Glomerular endothelial cell (primary cell): ENCODE measurements at places on chromosomes 3 and 15.

- peak; percentile 74 for DNase-seq
These were observed 45.7 kb upstream of the DUT start for GRCh38 chr15:48285329-48286214.

- no peak for DNase-seq
These were observed 12.4 kb upstream of the USP3 start for GRCh38 chr15:63491979-63492378.

DNA sequence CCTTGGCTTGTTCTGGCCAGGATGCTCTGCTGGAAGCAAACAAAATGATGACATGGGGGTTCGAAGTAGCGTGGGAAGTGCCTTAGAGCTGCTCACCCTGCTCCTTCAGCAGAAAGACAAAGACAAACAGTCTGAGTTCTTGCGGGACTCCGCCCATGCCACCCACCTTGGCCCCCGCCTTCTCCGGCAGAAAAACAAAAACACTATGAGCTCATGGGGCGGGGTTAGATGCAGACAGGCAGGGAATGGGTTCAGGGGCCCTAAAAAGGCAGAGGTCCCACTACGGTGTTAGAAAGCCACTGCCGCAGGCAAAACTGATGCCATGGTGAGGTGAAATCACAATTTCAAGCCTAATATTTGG, 9.7 kb upstream of the NCKIPSD start:
- DNase-seq: no peak

DNA sequence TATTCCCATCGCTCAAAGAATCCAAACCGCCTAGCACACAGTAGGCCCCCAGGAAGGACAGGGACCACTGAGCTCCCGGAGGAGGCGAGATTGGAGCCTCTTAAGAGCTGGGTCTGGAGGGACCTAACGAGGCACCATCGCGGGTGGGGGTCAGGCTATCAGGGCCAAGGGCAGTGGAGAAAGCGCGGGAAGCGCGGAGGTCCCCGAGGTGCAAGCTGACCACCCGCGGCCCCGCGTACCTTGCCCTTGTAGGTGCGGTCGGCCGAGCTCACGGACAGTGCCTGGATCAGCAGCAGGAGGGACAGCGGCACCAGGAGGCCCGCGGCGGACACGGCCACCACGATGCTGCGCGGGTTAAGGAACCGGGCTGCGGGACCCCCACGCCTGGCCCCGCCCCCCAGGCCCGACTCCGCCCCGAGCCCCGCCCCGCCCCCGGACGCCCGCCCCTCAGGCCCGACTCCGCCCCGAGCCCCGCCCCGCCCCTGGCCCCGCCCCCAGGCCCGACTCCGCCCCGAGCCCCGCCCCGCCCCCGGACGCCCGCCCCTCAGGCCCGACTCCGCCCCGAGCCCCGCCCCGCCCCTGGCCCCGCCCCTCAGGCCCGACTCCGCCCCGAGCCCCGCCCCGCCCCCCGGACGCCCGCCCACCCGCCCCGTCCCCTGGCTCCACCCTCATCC, 3.9 kb downstream of the ZDHHC19 start:
- no peak for DNase-seq

DNA sequence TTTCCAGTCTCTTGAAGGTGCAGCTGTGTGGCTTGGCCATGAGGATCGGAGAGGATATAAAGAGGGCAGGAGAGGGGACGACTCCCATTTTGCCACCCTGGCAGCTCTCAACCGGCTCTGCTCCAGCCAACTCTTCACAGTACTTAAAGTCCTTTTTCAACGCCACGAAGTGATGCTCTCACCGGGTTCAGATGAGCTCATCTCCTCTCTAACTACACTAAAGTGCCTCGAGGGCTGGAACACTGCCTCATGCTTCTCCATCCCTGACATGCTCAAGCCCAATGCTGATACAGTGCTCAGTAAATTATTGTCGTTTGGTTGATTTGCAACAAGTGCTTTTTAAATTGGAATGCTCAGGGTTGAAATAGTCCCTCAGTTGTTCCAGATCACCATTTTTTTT, 97.8 kb downstream of the GTPBP8 start:
- no peak for DNase-seq

- DNase-seq: no peak
These were observed 57.3 kb upstream of the UBE2Q2 start for GRCh38 chr15:75785771-75786574.

DNA sequence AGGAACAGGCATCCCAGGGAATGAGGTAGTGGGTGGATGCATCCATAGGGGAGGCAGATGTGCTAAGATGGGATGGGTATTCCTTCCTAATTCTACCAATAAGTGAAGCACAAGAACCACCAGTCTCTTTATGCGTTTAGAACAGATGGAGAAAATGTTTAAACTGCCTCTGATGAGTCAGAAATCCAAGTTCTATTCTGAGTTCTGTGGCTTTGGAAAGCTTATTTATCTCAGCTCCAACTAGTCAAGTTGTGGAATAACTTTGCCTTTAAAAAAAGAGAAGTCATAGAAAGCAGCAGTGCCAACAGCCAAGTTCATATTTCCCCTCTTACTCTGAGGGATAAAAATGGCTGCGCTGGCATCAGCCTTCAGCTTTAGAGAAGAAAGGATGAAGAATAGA, 761.7 kb downstream of the IGSF11 start:
- no peak for DNase-seq

DNA sequence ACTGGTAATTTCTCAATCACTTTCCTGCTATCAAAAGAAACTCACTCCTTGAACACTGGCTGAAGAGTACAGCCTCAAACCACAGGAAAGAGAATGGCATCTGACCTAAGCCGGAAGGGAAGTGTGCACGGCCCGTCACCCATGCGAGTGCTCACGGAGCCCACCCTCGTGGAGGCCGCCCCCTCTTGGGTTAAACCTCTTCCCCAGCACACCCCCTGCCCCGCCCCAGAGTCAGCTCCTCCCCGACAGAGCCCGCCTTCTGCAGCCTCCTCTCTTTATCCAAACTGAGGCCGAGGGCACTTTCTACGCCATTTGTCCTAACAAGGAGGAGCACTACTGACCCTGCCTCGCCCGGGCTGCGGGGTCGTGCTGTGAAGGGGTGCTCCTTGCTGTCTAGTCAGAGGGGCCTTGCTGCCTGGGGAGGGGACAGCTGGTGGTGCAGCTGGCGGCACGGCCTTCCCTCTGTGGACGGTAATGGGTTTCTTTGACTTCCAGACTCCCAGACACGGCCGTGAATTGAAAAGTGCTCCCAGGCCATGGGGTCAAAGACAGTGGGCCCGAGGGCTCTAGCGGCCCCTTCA, 137.7 kb downstream of the NSMCE3 start:
- DNase-seq: no peak

GRCh38 chr3:190892395-190892902, 30.0 kb upstream of the GMNC start:
- DNase-seq: no peak

GRCh38 chr15:92394309-92395097, 822 bp downstream of the ST8SIA2 start:
- no peak for DNase-seq

- no peak for DNase-seq
These were observed 32.5 kb downstream of the NME9 start for GRCh38 chr3:138297059-138297607.

- DNase-seq: no peak
These were observed 126.8 kb upstream of the ARHGEF3 start for GRCh38 chr3:56928379-56929068.

DNA sequence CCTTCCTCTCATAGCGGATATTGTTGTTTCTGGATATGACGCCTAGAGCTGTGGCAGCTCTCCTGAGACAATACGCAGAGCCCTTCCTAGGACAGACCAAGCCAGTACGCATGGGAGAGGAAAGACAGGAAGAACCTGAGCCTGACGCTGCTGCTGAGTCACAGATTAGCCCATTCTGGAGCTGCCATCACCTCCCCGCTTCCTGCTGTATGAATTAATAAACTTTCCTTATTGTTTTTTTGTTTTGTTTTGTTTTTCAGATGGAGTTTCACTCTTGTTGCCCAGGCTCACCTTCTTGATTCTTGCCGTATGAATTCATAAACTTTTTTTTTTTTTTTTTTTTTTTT, 67.0 kb downstream of the PPCDC start:
- DNase-seq: peak; percentile 94

DNA sequence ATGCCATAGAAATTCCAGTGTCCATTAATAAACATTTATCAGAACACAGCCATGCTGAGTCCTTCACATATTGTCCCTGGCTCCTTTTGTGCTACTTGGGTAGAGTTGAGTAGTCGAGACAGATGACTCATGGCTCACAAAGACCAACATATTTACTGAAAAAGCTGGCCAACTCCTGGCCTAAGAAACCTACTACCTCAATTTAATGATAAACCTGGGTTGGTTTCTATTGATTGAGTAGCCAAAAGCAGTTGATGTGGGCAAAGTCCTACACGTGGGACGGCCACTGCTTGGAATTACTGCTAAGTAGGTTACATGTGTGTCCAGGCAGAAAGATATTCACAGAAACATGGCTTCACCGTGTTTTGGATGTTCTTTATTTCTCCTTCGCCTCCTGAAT, 402.2 kb downstream of the NR2F2 start:
- DNase-seq: no peak

DNA sequence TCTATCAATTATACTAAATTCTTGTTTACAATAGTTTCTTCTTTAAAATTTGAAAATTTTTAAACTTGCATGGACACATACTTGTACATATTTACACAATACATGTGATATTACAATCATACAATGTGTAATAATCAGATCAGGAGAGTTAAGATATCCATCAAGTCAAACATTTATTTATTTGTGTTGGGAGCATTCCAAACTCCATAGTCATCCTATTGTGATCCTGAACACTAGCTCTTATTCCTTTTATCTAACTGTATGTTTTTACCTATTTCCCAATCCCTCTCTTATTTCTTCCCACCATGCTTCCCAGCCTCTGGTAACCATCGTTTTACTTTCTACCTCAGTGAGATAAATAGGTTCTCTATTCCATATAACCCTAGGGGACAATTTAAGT, 1219.2 kb downstream of the ZPLD1 start:
- no peak for DNase-seq

DNA sequence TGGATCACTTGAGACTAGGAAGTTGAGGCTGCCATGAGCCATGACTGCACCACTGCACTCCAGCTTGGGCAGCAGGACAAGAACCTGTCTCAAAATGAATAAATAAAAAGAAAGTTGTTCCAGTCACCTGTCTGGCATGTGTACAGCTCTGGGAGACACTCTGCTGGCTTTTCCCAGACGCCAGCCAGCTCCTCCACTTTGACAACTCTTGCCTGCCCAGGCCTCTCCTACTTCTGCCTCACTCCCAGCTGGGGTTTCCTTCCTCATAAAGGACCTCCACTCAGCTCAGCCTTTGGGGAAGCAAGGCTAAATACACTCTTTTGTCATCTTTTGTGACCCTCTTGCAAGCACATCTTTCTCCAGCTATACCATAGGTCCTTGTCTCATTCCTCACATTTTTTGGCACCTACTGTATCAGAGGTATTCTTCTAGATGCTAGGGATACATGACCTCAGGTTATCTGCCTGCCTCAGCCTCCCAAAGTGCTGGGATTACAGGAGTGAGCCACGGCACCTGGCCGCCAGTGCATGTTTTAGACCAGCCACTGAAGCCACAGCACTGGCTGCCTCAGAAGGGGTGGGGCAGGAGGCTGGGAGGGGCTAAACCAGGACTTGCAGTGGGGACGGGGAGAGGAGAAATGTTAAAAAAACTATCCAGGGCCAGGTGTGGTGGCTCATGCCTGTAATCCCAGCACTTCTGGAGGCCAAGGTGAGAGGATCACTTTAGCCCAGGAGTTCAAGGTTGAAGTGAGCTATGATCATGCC, 10.0 kb upstream of the ELP6 start:
- DNase-seq: no peak

- DNase-seq: no peak
These were observed 227.7 kb upstream of the CNTN3 start for GRCh38 chr3:74842141-74842540.

GRCh38 chr3:130473416-130473815, 43.6 kb upstream of the COL6A6 start:
- DNase-seq: no peak

DNA sequence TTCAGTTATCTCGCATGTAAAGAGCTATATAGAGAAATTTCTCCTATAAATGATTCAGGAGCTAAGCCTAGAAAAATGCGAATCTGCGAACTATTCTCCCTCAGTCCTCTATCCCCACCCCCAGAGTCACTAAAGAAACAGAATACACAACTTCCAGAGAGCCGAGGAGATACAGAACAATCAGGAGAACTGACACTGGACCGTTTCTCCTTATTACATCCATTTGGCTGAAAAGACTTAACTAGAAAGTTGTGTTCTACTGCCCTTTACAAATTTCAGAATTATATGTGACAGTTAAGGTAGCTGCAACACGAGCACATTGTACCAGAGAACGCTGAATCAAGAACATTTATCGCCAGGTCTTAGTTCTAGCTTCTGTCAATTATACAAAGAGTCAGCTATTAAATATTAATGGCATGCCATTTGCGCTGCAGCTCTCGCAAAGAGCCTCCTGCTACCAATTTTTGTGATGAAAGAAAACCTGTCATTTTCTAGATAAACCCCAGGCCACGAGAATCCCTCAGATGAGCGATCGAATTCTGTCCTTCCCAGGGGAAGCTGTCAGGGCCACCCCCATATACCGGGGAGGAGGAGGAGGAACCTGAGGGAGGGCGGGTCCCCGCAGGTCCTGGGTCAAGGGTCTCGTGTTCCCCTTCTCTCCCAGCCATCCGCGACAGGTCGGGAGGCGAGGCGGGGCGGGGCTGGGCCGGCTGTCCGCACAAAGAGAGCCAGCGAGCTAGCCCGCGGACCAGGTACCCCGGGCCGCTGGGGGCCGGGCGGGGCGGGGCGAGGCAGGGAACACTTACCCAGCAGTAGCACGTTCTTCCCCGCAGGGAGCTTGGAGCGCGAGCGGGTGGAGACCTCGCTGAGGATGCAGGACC, 878 bp downstream of the DYNC1LI1 start:
- DNase-seq: no peak

- no peak for DNase-seq
These were observed 131.9 kb downstream of the B3GALNT1 start for GRCh38 chr3:160973067-160973809.

DNA sequence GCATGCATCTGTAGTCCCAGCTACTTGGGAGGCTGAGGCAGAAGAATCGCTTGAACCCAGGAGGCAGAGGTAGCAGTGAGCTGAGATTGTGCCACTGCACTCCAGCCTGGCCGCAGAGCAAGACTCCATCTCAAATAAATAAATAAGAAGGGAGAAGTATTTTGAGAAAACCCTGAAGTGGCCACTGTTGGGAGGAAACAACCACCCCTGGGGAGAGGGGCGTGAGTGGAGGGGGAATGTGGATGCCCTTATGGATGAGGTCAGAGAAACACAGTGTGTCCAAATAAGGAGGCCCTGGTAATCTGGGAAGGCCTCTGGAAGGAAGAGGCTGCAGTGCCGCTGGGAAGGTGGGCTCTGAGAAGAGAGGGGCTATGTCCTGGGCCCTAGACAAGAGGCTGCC, 4.2 kb upstream of the CPLX3 start:
- no peak for DNase-seq
